NCI-H1930 (cell line): ENCODE measurements at places on chromosomes 1 and 21.

- no peak for DNase-seq
Observed at GRCh38 chr1:168430321-168430720, 113.5 kb downstream of the XCL2 start.

- DNase-seq: no peak
Observed at GRCh38 chr21:29691616-29692491, 247.9 kb downstream of the GRIK1 start.

DNA sequence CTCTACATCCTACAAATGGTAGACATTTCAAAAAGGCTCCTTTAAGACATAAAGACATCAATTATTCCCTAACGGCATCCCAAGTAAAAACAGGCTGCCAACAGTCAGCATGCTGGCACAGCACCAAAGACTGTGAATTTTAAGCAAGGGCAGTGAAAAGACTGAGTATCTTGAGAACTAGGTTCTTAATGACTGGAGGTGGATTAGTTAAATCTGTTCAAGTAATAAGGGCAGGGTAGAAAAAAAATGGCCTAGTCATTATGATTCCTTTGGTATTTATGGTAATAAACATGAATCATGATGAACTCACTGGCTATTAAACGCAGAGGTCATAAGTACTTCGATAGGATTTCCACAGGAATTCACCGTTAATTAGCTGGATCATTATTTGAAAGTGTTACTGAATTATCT lies 75.2 kb downstream of the KIFAP3 start:
- DNase-seq: no peak

DNA sequence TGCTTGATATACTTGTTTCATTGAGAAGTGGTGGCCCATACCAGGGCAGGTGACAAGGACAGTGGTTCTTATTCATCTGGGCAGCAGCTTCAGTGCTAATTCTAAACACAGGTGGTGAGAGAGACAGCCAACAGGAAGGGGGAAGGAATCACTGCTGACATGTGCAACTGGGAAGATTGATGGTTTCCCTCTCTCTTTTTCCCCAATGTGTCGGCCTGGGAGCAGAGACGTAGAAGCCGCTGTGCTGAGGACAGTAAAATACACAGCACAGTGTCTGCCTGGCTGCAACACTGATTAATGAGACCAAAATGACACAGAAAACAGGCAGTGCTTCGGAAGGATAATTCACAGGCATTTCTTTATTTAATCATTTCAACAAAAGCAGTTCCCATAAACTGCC lies 48.8 kb downstream of the WARS2 start:
- DNase-seq: no peak

DNA sequence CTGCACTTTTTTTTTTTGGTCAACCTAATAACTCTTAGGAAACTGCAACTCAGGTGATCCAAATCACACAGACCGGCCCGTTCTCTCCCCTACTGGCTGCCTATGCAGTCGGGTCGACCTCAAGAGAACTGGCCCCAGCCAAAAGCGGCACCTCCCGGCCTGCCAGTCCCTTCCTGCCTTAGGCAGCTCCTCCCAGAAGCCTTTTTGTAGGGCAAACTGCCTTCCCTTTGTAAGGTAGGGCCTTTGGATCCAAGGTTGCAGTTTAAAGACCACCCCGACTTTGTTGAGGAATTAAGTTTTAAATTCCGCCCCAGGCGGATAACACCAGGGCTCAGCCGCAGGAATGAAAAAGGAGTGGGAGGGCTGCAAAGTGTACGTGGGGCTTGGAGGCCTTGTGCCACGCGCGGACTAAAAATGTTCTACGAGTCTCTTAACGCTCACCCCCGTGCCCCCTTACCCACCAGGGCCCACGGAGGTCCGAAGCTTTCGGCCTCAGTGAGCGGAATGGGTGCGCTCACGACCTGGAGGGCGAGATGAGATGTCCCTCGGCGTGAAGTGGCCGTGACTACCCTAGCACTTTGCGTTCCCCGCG lies 642 bp upstream of the ST3GAL3 start:
- DNase-seq: no peak

DNA sequence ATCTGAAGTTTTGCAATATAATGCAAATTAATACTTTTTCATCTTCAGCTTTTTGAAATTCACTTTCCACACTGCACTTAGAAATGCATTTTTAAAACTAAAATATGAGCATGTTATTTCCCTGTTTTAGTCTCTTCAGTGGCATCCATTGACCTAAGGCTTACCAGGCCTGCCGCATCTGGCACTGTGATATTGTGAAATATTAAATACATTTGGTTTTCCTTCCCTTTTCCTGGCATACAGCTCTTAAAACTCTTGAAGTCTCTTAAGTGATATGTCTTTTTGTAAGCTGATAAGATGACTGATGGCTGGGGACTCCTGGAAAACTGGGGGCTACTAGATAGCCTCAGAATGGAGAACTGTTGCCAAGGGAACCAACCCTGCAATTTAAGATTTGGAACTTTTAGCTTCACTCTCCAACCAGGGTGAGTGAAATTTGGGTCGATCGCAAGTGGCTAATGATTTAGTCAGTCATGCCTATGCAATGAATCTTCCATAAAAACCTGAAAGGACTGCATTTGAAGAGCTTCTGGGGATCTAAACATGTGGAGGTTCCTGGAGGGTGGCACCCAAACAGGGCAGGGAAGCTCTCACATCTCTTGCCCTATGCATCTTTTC lies 75.5 kb upstream of the PDC start:
- no peak for DNase-seq

- no peak for DNase-seq
Observed at GRCh38 chr1:66300972-66301451, 232.9 kb upstream of the SGIP1 start.

GRCh38 chr1:156833603-156834002 lies 17.0 kb upstream of the SH2D2A start:
- DNase-seq: no peak

DNA sequence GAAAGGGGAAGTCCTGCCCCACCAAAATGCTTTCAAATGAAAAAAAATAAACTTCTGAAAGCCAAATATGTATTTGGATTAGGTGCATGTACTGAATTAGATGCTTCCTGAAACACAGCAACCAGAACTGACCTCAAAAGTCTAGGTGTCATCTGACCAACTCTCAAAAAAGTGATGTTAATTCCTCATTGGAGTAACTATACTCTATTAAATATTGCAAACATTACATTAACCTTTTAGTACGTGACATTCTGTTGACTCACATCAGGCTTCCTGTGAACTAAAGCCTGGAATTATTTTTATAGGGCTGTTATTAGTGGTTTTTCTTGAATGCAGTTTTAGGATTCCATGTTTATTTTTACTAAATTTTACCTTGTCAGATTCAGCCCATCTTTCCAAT lies 73.5 kb downstream of the ASTN1 start:
- DNase-seq: no peak

DNA sequence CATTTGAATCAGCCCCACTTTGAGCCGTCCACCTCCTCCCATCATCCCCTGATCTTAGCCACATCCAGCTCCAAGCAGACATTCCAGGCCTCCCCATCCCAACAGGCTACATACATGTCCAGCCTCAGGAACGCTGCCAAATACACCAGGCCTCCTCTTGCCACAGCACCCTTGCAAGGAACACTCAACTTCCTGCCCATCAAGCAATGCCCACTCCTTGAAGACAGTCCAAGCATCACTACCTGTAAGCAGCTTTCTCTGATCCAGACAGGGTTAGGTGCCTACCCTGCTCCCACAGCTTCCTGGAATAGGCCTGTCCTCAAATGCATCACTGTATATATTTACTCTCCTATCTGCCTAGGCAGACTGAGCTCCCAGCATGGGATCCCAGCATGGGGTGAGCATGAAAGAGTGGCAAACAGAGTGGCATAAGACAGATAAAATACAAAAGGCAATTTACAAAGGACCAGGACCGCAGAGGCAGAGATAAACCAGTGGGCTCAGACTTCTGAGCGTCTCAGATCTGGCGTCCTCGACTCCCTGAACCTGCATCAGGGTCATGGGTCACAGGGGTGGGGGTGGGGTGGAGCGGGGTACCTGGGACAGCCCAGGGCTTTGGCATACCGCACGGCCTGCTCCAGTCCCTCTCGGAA lies 816 bp downstream of the HYI start:
- no peak for DNase-seq

GRCh38 chr1:225435487-225435886 lies 7.6 kb upstream of the LBR start:
- no peak for DNase-seq

- no peak for DNase-seq
Observed at GRCh38 chr1:234879147-234880080, 249.2 kb downstream of the TOMM20 start.

DNA sequence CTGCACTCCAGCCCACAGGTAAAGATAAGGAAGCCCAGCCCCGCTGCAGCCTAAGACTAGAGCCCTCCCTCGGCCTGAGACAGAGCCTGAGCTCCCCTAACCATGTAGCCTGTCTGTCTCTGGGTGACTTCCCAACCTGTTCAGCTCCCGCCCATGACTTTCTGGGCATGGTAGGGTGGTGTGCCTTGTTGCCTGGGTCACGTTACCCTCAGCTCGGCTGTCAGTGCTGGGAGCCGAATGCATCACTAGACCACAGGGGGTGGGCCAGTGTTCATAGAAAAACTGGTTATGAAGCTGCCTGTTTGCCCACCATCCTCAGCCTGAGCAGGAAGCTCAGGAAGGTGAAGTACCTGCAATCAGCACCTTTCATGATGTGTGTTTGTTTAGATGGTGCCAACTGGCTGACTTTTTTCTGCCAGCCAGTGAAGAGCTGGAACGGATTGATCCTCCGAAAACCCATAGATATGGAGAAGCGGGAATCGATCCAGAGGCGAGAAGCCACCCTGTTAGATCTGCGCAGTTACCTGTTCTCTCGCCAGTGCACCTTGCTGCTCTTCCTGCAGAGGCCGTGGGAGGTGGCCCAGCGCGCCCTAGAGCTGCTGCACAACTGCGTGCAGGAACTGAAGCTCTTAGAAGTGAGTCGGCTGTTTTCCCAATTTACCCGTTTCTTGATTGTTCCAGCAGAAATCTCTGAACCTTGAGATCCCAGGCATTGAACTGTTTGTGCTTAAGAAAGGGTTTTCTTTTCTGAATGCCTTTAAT lies 43.9 kb upstream of the PWP2 start:
- DNase-seq: no peak

- DNase-seq: no peak
Observed at GRCh38 chr1:60989749-60990713, 92.3 kb upstream of the NFIA start.

GRCh38 chr21:33734818-33735217 lies 92.5 kb downstream of the ITSN1 start:
- DNase-seq: no peak

- DNase-seq: no peak
Observed at GRCh38 chr1:186849271-186849671, 20.5 kb downstream of the PLA2G4A start.

DNA sequence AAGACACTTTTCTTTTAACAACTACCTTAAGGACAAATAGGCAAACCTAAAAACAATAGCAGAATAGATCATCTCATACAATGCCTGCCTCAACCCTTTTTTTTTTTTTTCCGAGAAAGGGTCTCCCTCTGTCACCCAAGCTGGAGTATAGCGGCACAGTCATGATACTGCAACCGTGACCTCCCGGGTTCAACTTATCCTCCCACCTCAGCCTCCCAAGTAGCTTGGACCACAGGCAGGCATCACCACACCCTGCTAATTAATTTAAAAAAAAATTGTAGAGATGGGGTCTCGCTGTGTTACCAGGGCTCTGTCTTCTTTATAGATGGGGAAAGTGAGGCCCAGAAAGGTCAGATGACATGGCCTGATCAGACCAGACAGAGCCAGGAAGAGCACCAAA lies 7.9 kb downstream of the SH3BGRL3 start:
- DNase-seq: no peak

DNA sequence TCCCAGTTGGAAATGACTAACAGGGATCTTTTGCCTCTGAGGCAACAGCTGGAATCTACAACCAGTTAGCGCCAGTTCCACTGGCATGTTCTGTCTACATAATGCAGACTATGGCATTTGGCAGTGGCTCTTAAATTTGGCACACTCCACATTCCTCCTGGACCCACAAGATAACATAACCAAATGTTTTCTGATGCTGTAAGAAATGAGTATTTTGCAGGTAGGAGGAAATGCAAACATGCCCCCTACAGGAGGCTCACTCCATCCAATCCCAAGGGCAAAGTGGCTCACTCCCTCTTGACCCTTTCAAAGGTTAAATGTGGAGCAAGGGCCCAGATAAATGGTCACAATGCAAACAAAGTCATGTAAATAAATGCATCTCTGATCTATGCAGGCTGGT lies 129.2 kb upstream of the PROX1 start:
- no peak for DNase-seq
